Fibroblast of pulmonary artery (primary cell): ENCODE measurements at places on chromosomes 5 and 9.
A peak's percentile ranks its signal among the peaks of the same experiment; 100 is the strongest.

- no peak for DNase-seq
Observed at GRCh38 chr5:178427576-178428197, 162.5 kb downstream of the COL23A1 start.

DNA sequence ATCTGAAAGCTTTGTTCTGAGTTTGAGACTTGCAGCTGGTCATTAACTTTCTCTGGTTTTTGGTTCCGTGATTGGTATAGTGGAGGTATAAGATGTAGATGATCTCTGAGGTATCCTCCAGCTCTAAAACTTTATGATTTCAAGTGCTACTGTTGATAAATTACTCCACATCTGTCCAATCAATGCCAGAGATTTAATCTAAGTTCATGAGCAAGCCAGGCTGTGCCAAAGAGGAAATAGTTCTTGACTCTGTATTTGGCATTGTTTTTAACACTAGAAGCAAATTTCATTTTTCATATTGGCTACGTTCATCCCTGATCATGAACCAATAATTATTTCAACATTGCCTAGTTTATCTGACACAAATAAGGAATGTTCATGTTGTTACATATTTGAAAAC is 28.5 kb upstream of the CHD1 start:
- no peak for DNase-seq

DNA sequence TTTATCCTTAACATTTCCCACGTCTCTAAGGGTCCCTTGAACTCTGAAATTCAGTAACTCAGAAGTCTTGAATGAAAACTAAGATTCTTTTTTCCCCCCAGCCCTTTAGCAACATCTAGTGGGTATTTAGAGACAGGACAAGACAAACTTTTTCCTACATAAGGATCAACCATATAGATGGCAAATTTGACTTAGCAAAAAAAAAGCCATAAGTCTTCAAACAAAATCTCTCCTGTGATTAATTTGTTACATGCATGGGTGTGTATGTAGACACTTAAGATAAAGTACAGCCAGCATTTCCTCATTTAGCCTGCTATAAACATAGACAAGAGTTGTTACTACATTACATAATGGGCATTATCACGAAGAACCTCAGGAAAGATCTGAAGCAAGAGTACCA is 29.1 kb upstream of the ANKRD31 start:
- peak; percentile 56 for DNase-seq

DNA sequence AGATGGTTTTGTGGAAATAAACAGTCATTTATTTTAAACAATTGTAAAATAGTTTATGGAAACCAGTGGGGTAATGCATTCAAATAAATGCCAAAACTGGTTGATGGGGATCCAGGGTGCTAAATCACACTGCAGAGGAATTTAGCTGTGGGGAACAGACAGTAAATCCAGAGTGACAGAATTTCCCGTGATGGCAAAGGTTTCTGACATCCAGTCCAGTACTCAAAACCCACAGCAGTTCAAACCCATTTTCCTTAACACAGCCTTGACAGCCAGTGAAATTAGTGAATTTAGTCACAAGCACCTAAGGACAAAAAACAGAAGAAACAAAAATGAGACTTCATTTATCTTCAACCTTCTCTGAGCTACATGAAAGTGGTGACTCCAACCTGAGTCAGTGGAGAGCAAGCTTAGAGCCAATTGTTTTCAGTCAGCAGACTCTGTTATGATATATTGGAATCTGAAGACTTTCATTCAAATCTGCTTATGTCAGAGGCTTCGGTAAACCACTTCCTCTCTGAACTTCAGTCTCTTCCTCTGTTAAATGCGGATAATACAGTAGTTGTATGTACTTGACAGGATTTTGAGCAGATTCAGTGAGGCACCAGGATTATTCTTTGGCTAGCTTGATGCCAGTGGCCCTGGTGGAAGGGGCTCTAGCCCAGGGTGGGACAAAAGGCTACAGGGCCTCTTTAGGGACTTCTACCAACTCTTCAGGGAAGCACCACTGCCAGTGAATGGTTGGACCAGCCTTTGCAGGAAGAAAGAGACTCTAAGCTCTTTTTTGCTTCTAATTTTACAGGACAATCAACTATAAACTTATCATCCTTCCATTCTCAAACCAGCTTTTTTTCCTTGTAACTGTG is 185.3 kb downstream of the MAPKAP1 start:
- DNase-seq, result peak; percentile 93

DNA sequence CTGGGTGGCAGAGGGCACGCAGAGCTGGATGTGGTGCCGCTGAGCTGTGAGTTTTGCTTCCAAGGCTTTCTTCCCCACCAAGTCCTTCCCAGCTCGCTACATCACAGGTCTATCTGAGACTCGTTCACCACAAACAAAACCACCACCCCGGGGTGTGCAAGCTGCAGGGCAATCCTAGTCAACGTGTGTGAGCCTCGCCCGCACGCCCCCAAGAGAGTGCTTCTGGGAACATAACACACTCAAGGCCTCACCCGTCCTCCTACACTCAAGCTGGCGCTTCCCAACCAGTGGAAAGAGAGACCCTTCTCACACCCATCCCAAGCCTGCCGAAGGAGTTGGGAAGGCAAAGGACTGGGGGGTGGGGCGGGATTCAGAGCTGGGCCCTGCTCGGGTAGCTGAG is 10.6 kb downstream of the SNAPC4 start:
- no peak for DNase-seq

- no peak for DNase-seq
Observed at GRCh38 chr9:2173170-2173569, 158.0 kb downstream of the SMARCA2 start.

DNA sequence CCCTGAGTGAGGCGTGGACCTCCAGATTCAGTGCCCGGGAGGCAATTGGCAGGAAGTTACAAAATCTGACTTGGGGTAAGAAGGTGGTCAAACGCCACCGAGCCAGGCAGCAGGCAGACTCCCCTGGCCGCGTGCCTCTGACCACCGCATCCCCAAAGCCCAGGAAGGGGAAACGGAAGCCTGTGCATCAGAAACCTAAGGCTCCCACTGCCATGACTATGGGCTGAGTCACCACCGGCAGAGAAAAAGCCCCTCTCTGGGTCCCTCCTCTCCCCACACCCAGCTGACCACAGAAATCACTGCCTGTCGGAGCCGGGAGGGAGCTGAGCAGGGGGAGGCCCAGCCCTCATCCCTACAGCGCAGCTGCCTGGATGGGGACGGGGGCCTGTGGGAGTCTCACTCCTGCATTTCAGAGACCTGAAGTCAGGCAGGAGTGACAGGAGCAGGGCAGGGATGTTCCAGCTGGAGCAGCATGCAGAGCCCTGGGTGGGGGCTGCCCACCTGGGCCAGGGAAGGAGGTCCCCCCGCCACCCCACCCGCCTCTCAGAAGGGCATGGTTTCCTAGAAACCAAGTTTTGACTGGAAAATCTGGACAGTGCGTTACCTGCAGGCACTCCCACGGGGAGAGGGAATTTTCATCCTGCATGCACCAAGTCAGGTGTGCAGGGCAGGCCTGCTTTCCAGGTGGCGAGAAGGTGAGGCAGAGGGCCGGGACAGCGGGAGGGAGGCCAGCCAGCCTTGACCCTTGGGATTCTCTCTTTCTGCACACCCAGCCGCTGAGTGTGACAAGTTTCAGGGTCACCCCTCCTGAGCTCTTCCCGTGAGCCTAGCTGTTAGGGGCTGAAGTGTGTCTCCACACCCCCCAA is 68.2 kb downstream of the LRSAM1 start:
- peak; percentile 98 for DNase-seq

DNA sequence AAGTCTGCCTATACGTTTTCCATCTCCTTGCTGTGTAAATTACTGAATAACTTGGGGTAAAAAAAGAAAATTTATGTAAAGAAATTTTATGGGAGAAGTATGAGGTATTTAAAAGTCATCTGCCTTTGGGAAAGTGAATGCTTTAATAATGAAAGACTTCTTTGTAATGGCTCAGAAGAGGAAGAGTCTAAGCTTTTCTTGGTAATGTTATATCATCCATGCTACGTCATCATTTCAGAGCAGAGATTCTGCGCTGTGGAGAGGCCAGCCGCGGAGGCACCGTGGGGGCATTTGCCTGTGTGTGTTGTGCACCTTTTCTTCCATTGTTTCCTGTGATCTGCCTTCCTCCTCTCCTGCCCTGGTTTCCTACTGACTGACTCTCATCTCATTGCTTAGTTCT is 78.2 kb downstream of the GOLM1 start:
- no peak for DNase-seq
